ENCODE measurements at places on chromosomes 13 and 19.
A peak's percentile ranks its signal among the peaks of the same experiment; 100 is the strongest.

- DNase-seq, result no peak
These were observed 62.1 kb downstream of the GGACT start for GRCh38 chr13:100526318-100527000.

DNA sequence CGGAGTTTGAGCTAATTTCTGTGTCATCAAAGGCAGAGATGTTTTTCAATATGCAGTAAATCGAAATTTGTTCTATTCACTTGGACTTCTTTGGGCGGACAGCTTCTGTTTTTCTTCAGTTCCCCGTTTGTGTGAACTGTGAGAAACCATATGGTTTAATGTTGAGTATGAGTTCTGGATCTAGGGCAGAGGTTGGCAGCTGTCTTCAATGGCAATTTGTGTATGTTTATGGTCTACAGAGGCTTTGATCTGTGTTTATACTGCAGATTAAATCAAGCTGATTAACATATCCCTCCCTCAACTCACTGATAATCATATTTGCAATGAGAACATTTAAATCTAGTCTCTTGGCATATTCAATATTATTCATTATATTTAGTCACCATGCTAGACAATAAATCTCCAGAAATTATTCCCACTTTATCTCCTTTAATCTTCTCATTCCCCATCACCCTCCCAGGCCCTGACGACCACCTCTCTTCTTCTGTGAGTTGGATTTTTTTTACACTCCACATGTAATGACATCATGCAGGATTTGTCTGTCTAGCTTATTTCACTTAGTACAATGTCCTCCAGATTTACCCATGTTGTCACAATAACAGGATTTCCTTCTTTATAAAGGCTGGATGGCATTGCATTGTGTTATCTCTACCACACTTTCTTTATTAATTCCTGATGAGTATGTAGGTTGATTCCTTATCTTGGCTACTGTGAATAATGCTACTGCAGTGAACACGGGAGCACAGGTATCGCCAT lies 9.0 kb downstream of the ZNF331 start:
- no peak for DNase-seq

GRCh38 chr13:60431108-60431700 lies 34.2 kb downstream of the TDRD3 start:
- no peak for DNase-seq

DNA sequence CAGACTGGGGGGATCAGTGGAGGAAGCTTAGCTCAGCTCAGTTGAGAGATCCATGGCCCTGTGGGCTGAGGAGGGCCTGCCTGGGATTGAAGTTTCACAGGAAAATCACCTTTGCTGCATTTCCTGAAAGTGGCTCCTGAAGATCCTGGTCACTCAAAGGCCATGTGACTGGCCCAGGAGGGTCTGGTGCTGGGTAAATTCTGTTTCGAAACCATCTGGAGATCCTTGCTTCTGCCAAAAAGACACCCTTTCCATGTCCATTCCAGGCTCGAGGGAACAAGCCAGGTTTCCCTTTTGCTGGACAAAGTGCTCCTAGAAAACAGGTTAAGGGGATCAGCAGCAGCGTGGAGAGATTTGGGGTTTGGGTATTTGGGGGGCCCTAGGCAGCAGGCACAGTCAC lies 293.3 kb downstream of the ZNF536 start:
- no peak for DNase-seq

DNA sequence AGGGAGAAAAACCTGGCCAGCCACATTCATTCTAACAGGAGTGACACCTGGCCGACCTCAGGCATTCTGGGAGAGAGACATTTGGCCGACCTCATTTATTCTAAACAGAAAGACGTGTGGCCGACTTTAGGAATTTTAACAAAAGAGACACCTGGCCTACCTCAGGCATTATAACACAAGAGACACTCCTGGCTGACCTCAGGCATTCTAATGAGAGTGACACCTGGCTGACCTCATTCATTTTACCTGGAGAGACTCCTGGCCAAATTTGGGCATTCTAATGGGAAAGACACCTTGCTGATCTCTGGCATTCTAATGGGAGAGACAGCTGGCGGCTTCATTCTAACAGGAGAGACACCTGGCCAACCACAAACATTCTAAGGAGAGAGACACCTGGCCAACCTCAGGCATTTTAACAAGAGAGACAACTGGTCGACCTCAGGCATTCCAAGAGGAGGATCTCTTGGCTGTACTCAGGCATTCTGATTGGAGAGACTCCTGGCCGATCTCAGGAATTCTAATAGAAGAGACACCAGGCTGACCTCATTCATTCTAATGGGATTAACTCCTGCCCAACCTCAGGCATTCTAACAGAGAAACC lies 1353.9 kb downstream of the UQCRFS1 start:
- no peak for DNase-seq

- no peak for DNase-seq
These were observed 34.8 kb downstream of the ATP7B start for GRCh38 chr13:51976423-51976822.

DNA sequence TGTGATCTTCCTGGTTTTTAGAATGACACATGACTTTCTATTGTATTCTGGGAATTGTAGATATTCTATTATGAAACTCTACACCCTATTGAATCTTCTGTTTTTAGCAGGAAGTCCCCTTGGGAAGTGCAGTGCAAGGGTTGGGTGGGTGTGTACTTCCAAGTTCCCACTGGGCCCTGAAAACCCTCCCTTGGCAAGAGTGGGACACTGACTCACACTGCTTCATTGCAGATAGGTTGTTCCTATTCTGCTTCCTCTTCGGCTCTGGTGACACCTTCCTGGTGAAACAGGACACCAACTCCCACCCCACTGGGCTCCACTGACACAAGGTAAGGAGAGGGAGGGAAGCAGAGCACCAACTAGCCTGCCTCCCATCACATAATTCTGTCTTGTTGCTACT lies 121.8 kb downstream of the KCTD12 start:
- DNase-seq, result no peak

- DNase-seq, result no peak
These were observed 52.2 kb downstream of the POLR1D start for GRCh38 chr13:27673911-27674310.

- no peak for DNase-seq
These were observed 1322.3 kb downstream of the UQCRFS1 start for GRCh38 chr19:27890696-27891095.

DNA sequence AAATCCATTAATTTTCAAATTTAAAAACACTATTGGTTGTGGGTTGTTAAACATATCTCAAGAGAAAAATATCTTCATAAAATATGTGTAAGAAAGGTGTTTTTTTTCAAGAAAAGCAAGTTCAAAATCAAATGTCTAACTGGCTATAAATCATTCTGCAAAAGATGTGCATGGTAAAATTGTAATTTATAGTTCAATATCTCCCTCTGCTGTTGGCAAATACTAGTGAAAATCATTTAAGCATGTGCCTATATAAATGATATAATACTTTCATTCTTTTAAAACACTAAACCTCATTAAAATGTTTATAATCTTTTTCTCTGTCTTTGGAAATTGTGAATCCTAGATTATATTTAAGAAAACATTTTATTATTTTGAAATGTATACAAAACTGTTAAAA lies 17.2 kb upstream of the SLITRK6 start:
- no peak for DNase-seq

- DNase-seq, result no peak
These were observed 13.0 kb downstream of the RBM26 start for GRCh38 chr13:79392882-79393563.

GRCh38 chr19:43525836-43526771 lies 897 bp downstream of the ETHE1 start:
- DNase-seq, result peak; percentile 36

DNA sequence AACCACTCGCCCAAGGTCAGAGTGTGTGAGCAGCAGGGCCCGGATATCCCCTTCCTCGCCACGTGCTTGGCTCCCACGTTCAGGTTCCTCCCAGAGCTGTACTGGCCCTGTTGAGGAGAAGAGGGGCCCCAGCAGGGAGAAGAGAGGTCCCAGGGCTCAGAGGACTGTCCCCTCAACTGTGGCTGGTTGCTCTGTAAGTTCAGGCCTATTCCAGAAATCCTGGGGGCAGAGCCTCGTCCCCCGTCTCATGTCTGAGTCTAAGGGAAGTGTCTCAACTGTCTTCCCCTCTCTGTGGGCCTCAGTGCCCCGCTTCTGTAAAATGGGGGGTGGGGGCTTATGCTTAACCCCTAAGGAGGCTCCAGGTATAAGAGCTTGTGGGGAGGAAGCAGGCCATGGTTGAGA lies 3.9 kb downstream of the PPP5C start:
- DNase-seq, result peak; percentile 43

DNA sequence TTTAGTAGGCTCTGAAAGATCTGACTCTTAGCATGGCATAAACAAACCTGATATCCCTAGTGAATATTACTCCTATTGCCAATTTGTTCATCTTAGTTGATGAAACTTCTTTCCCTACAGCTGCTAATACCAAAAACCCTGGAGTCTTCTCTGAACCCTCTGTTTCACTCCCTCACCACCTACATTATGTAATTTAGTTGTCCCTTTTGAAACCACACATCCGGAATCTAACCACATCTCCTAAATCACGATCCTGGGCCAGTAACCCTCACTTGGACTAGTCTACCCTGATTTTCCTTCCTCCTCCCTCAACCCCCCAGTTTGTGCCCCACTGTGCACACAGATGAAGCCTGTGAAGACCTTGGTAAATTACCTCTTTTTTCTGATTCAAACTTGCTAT lies 1.2 kb downstream of the ZNF256 start:
- no peak for DNase-seq
